ENCODE measurements at places on chromosomes 11 and 22. TPM values are rescaled to one million over a fixed set of nuclear protein-coding genes. Genes with fewer than 3 reads are reported as not detected.

The ALG9 gene
- total RNA-seq, result 20.7 TPM

The MYOD1 gene
- total RNA-seq, result not detected

The BID gene
- 12.3 TPM for total RNA-seq

The NXPE1 gene
- not detected for total RNA-seq

The DLG2 gene
- total RNA-seq, result 6.3 TPM

The PDGFB gene
- 0.96 TPM for total RNA-seq

The C22orf42 gene
- not detected for total RNA-seq

The PLEKHA7 gene
- 48.2 TPM for total RNA-seq

The FGF4 gene
- total RNA-seq, result not detected

The CEP126 gene
- total RNA-seq, result 1.2 TPM

The OR51E2 gene
- total RNA-seq, result not detected

The IL18 gene
- 41.8 TPM for total RNA-seq

The GTSE1 gene
- total RNA-seq, result 10.2 TPM

The MAML2 gene
- total RNA-seq, result 4.5 TPM

The LRRC32 gene
- 9.0 TPM for total RNA-seq

The SLC17A6 gene
- not detected for total RNA-seq

The CALCA gene
- total RNA-seq, result not detected

The GSTT2B gene
- total RNA-seq, result 6.5 TPM

The C11orf91 gene
- total RNA-seq, result 1.1 TPM

The OR5B21 gene
- not detected for total RNA-seq

The GLYATL2 gene
- 1.6 TPM for total RNA-seq

The GUCY1A2 gene
- 0.84 TPM for total RNA-seq

The GRK3 gene
- total RNA-seq, result 7.5 TPM

The PTGDR2 gene
- total RNA-seq, result 0.12 TPM

The KIAA1671 gene
- total RNA-seq, result 43.3 TPM
